D721Med (cell line): ENCODE measurements at places on chromosomes 1 and 21.

DNA sequence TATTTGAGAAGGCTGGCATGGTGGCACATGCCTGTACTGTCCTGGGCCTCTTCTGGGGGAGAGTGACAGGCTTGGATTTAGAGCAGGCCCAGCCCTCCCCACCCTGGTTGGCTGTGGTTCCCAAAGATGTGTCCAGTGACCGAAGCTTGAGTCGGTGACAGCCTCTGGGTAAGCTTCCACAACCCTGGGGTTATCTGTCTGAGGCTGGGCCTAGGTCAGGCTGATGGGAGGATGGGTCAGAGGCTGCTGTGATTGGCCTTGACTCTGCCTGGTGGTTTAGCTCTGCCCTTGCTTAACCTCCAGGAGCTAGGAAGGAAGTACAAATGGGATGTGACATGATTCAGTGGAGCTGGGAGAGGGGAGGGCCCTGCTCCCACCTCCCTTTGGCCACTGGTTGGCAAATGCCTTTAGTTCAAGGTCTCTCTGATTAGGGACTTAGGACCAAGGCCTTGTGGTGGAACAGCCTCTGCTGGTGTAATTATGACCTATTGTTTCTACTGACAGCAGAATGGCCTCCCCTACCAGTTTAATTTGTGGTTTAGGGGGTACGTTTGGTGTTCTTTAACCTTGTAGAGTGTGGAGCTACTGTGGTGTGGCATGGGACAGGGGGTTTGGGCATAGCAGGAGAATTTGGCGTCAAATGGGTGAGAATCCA lies 16.6 kb downstream of the NUDC start:
- DNase-seq, result no peak

DNA sequence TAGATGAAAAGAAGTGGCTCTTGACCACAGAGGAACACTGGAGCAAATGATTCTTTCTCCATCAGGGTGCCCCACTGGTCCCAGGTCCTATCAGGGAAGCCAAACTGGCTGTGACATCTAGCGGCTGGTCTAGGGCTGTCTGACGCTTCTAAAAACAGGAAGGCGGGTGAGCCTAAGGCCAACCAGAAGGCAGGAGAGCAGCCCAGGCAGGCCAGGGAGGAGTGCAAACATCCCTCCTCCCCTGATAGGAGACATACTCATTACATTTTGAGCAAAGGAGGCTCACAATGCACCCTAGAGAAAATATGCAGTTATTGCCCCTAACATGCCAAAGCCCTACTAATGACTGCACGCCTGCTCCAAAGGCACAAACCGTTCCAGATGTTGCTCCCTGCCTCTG lies 10.4 kb upstream of the FOXE3 start:
- no peak for DNase-seq

DNA sequence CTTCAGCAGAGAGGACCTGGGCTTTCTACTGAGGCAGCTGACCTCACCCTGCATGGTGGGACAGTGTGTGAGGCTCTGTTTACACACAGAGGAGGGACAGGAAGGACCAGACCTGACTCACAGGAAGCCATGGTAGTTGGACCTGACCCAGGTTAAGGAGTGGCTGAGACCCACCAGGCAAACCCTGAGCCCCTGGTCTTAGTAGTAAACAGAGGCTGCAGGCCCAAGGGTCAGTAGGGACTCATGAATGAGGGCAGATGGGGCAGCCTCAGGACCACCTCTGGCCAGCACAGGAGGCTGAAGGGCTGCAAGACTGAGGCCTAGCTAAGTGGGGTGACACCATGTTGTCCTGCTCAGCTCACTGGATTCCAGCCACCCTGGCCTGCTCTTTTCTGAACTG lies 273.2 kb downstream of the GRIK3 start:
- DNase-seq, result no peak

GRCh38 chr1:185319139-185319475 lies 2.1 kb upstream of the IVNS1ABP start:
- no peak for DNase-seq

DNA sequence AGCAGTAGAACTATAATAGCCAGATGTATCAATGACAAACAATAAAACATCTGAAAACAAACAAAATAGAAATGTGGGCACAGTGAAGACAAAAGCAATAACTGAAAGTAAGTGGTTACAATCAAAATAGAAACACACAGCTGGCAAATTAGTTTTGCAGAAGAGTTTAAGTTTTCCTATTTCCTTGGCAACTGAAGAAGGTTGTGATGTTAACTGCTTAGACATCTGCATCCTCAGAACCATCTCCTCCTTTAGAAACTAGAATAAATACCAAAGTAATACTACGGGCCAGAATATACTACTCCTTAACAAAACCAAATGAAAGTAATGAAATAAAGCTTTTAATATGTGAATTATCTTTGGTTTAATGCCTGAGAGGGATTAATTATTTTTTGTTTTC lies 605.5 kb downstream of the LTN1 start:
- no peak for DNase-seq

DNA sequence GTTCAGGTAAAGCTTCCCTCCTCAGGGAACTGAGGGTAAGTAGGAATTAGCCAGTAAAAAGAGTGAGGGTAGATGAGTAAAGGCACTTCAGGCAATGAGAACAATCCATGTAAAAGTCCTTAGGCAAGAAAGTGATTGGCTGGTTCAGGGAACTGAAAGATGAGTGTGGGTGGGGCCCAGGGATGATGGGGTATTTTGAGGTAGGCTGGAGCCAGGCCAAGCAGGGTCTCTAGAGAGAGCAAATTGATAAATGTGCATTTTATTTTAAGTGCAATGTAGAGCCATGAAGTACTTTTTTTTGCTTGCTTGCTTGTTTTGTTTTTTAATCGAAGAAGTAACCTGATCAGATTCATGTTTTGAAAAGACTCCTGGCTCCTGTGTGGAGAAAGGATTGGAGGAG lies 26.5 kb downstream of the OSBPL9 start:
- DNase-seq, result no peak

GRCh38 chr1:170993151-170993550 lies 57.8 kb downstream of the MROH9 start:
- DNase-seq, result no peak

GRCh38 chr1:234942879-234943506 lies 185.6 kb downstream of the TOMM20 start:
- DNase-seq, result no peak

DNA sequence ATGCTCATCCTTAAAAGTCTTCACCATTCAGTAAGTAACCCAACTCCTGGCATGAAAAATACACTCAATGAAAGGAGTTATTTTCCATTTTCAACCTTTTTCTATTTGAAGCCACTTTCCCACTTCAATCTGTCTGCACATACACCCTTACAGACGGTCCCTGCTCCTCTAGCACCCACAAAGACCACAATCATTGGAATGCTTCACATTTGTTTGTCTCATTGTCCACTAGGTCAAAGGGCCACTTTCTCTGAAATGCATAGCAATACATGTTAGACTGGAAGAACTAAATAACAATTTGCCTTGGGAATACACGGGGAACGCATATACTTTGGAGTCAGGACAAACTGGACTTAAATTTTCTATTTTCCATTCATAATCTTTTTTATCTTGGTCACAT lies 487.1 kb upstream of the C1orf87 start:
- DNase-seq, result no peak

DNA sequence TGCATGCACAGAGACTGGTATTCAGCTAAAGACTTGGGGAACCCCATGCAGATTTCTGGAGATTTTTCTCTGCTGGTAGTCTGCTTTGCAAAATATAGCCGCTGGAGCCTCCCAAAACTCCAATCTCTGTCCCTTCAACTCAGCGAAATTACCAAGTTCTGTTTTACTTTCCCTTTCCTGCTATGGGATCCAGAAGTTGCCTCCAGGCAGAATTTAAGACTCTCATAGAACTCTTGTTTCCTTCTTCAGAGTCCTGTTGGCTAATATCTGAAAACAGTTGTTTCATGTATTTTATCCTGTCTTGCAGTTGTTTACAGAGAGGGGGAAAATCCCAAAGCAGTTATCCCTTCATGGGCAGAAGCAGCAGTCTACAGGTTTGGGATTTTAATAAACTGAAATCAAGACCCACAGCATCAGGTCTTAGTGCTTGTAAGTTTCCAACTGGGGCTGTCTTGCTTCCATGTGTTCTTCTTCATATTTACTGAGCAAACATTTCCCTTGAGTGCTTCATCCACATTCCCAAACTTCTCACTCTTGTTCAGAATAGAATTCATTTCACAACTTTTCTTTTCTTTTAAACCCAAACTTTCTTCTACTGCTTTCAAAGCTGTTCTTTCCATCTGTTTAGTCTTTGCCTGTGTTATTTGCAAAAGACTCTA lies 221.3 kb upstream of the DMRTA2 start:
- no peak for DNase-seq

- DNase-seq, result no peak
Observed at GRCh38 chr1:226149806-226150205, 36.7 kb downstream of the ACBD3 start.

- DNase-seq, result no peak
Observed at GRCh38 chr1:5994713-5995621, 2.7 kb upstream of the NPHP4 start.

DNA sequence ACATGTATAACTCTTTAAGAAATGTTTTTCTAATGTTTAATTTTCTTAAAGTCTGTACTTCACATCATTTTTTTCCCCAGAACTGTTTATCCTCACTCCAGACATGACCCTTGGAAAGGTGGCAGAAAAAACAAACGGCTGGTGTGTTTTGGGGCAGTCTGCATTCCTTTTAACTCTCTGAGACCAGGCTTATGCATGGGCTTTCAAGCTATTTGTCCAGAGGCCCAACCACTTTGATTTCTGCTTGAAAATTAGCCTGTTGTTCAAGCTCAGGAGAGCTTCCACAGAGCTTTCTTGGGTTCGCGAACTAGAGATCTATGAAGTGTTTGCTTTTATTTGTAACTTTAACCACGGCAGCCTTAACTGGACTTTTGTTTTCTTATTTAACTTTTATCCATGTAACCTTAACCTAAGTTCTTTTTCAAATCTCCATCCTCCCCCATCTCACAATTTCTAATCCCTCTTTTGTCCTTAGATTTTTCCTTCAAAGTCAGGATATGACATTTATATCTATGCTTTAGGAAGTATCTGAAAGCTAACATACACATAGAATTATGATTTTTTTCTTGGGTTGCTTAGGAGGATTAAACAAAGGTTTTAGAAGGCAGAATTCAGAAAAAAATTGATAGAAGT lies 111.8 kb downstream of the FGGY start:
- no peak for DNase-seq

DNA sequence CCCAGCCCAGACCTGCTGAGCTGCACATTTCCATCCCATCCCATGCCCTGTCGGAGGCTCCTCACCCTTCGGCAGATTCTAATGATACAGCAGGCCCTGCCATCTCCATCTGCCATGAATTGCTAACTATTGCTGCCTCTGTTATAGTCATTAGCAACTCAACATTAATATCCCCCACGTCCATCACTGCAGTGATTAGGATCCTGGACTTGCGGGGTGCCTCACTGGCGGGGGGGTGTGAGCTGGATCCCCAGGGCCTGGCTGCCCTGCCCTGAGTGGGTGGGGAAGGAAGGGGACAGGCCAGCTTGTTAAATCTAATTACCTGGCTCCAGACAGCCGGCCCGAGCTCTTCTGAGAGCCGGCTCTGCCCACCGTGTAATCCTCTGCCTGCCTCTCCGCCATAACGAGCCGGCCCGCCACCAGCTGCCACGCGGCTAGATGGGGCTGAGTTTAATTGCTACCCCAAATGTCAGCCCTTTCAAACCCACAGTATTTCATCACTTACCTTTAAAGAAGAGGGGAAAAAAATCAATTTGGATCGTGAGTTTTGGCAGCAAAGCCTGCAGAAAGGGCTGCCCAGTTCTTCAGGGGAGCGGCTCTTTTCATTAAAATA lies 227.3 kb upstream of the CSF3R start:
- peak; percentile 69 for DNase-seq

GRCh38 chr1:197526736-197527371 lies 248.4 kb downstream of the DENND1B start:
- DNase-seq, result no peak

DNA sequence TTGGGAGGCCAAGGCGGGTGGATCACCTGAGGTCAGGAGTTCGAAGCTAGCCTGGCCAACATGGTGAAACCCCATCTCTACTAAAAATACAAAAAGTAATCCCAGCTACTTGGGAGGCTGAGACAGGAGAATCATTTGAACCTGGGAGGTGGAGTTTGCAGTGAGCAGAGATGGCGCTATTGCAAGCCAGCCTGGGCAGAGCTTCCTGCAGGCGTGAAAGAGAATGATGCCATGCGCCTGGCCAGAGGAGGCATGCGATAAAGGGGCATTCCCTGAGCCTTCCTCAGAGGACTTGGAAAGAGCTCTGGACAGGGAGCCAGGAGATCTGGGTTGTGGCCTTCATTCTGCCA lies 3.2 kb downstream of the E2F2 start:
- no peak for DNase-seq

- peak; percentile 42 for DNase-seq
Observed at GRCh38 chr1:46667782-46668760, at the start of gene ATPAF1. Gene ATPAF1 (minus strand): TSS chr1:46668364. CDS start chr1:46668322, 42 bp downstream.

DNA sequence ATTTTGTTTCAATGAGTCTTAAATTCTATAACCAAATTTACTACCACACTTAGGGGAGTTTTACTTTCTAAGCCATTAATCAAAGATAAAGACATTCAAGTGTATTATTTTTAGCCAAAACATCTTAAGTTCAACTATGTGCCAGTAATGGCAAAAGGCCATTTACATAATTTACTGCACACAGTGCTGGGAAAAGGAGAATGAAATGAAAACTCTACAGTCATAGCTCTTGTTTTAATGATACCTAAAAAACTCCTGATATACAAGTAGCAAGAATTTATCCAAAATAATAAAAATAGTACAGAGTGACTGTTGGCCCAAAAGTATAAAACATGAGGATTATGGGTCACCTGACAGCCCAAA lies 42.4 kb upstream of the C1orf198 start:
- no peak for DNase-seq

- DNase-seq, result no peak
Observed at GRCh38 chr1:230875370-230875769, 7.0 kb upstream of the C1orf198 start.

GRCh38 chr1:224157316-224157715 lies 25.7 kb upstream of the DEGS1 start:
- DNase-seq, result no peak

DNA sequence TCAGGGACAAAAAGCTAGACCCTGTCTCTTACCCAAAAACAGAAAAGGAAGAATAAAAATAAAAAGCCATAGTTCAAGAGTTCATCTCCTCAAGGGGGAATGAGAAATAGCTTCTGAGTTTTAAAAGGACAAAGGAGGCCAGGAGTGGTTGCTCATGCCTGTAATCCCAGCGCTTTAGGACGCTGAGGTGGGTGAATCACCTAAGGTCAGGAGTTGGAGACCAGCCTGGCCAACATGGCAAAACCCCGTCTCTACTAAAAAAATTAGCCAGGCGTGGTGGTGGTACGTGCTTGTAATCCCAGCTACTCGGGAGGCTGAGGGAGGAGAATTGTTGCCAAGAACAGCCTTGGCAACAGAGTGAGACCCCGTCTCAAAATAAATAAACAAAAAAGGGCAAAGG lies 38.6 kb upstream of the CPLANE2 start:
- DNase-seq, result no peak

DNA sequence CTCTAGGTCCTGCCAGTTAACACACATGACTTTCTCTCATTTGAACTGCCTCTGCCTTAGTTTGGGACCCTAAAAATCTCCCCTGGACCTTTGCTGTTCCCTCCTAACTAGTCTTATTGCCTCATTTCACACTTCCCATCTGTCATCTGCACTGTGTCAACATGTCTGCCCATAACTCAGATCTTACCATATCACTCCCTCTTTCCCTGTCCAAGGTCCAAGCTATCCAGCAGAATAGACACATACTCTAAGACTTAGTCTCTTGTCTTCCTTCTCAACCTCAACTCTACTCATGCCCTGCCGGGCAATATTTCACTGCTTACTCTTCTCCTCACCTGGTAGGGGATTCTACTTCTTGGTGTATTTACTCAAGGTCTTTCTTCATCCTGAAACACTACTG lies 79.5 kb upstream of the DAB1 start:
- no peak for DNase-seq

- no peak for DNase-seq
Observed at GRCh38 chr1:233478611-233479010, 135.3 kb upstream of the KCNK1 start.
